Skeletal muscle cell (primary cell): ENCODE measurements at places on chromosomes 5 and 9.
A peak's percentile ranks its signal among the peaks of the same experiment; 100 is the strongest.

DNA sequence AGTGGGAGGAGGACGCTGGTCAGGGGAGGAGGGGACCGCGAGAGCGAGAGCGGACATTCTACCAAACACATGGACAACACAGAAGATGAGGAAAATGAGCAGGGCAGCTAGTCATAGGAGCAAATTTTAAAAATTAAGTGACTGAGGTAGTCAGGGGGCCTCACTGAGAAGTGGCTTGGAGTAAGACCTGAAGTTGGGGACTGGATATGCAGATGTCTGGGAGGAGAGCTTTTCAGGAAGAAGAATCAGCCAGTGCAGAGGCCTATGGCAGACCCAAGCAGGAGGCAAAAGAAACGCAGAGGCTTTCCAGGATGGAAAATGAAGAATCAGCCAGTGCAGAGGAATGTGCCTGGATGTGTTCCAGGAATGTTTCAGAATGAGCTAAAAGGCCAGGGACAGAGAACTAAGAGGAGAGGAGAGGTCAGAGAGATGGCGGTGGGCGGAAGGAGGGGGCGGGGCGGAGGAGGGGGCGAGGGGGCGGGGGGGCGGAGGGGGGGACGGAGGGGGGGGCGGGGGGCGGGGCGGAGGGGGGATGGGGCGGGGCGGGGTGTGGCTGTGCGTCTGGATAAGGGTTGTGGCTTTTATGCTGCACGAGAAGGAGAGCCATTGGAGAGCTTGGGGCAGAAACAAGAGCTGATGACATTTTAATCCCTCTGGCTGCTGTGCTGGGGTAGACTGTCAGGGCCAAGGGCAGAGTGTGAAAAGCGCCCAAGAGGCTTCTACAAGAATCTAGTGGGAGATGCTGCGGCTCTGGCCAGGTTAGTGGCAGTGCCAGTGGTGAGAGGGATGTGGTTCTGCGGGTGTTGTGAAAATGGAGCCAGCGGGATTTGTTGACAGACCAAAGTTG, 129.6 kb downstream of the KCNIP1 start:
- DNase-seq = peak; percentile 51

- no peak for DNase-seq
Measured at GRCh38 chr5:150516011-150516410, 8.1 kb downstream of the NDST1 start.

DNA sequence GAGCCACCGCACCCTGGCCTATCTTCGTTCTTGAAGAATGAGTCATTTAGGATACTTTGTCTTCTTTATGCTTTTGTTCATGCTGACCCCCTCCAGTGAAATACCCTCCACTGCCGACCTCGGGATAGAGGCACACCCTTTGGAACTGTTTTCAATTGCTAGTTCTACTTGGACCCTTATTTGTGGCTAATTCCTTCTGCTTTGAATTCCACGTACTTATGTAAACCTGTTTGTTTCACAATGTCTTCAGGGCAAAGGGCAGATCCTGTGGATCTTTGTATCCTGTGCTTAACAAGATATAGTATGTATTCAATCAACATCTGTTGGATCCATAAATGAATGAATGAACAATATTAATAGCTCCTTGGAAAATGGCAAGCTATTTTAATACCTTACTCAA, 19.6 kb upstream of the AOPEP start:
- no peak for DNase-seq

DNA sequence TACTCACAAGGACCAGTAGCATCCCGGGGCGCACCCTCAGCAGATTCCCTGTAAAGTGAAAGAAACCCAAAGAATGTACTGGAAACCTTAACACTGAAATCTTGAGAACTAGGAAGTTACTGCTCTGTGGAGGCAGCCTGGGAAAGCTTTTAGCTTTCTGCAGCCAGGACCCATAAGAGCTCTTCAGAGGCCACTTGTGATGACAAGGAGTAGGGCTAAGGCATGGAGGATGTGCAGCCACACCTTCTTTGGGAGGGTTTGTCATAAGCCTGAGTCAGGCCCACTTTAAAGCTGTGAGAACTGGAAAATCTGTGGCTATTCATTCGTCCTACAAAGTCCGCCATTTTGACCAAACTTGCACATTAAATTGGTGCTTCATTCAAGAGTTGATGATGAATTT, 291.1 kb upstream of the TLE4 start:
- DNase-seq = no peak

DNA sequence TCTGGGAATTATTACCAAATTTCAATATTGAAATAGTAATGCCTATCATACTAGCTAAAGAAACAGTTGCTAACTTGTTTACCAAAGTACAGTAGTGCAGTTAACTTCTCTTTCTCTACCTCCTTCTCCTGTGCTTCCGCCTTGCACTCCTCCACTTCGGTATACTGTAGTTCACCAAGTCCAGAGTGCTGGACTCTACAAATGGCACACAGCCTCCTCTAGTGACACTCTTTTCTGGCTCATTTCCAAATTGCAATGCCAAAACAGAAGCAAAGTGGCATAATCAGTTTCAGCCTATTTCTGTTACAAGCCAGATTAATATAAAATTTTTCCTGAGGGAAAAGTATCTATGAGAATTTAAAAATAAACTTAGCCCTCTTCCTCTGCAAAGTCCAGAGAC, 86.0 kb upstream of the RASGRF2 start:
- no peak for DNase-seq

DNA sequence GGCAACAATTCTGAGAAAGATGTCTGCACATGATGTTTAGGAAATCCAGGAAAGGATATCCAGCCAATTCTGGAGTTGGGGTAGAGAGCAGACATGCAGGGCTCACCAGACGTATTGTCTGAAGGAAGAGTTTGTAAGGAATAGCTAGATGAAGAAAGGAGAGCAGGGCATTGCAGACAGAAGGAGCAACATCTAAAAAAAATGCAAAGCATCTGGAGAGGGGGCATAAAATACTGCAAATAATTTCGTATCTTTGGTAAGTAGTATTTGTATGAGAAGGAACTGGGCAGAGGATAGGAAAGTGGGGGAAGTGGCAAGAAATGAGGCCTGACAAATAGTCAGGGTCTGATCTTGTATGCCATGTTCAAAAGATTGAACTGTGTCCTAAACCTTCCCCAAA, 74.8 kb downstream of the MACIR start:
- no peak for DNase-seq

- no peak for DNase-seq
Measured at GRCh38 chr5:113217619-113218184, 217.1 kb downstream of the TSSK1B start.

DNA sequence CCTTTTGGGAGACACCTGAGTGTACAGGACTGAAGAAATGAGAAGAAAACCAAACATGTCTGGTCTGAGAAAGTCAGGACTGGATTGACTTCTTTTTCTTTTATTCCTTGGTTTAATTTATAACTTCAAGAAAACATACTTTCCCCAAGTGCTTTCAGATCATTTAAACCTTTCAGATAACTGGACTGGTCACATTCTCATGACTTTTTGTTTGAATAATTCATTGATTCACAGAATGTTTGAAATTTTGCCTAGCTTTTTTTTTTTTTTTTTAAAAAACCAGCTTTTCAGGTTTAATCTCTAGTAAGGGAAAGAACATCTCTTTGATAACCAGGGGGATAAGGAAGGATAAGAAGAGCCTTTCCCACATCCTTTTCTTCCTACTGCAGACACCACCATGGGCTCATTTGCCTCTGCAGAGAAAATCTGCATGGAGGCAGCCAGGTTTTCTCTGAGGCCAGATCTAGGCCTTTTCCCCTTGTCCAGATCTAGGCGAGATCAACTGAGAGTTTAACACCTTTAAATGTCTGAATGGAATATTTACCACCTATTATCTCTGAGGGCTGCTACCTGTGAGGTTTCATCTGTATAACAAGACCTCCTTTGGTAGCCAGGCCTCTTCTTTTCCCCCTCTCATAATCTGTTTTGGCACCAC, 45.0 kb upstream of the SLC28A3 start:
- no peak for DNase-seq
